ENCODE measurements at places on chromosomes 7 and 10.

- no peak for DNase-seq
Measured at GRCh38 chr7:104341546-104341945, 13.1 kb downstream of the LHFPL3 start.

- DNase-seq, result no peak
Measured at GRCh38 chr10:129970465-129971364, 6.6 kb upstream of the EBF3 start.

- DNase-seq, result no peak
Measured at GRCh38 chr7:135186841-135187253, 16.3 kb upstream of the CYREN start.

DNA sequence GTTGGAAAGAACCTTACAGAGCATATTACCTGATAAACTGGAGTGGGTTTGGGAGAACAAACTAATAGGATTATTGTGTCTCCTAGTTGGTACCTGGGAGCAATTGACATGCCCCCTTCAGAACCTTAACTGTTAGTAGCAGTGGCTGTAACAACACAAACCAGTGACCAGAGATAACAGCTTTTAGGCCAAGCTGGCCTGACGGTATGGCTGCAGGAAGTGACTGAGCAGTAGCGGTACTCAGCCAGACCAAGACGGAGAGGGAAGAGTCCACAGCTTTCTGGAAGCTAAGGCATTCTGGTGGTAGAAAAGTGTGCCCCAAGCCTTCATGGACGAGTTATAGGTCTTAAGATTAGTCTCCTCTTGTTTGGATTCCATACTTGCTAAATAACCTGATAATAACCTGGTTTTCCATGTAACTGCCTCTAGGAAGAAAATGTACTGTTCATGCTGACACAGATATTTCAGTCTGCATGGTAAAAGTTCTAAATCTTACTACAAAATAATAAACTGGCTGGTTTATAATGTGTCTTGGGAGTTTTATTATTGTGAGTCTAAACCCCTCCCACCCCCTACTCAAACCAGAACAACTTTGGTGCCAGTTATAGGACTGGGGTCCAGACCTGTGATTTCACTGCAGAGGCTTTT is 11.3 kb downstream of the NOLC1 start:
- DNase-seq, result no peak

GRCh38 chr10:33521062-33521461 is 186.6 kb upstream of the NRP1 start:
- no peak for DNase-seq
